GDM1 (cell line): ENCODE measurements at places on chromosomes 11 and 22.

DNA sequence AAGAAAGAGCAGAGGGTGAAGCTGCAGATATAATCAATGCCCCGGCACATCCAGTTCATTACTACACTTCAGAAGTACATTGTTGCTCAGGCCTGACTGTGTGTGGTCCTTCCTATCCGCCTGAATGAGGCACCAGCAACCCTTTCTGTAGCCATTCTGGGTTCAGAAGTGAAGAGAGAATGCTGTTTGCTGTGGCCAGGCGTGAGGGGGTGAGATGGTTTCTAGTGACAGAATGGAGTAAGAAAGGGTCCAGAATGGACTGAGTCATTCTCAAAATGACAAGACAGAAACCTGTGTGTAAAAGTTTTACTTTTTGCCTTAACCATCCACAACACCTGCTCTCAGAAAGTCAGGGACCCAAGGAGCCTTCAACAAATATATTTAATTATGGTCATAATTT lies 334.8 kb downstream of the GUCY1A2 start:
- no peak for DNase-seq

- no peak for DNase-seq
Measured at GRCh38 chr11:124446916-124447315, 1.4 kb upstream of the OR8B8 start.

DNA sequence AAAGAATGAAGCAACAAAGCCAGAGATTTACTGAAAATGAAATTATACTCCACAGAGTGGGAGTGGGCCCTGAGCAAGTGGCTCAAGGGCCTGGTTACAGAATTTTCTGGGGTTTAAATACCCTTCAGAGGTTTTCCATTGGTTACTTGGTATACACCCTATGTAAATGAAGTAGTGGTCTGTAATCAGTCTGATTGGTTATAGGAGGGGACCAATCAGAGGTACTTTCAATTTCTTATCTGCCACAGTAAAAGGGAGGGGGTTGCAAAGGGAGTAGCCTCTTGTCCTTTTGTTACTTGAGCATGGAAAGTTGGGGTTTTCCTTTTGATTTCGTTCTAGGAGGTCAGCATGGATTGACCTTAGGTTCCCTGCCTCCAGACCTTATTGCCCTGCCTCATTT lies 63.5 kb downstream of the ATM start:
- no peak for DNase-seq

- DNase-seq, result no peak
Measured at GRCh38 chr22:23121424-23121823, 20.4 kb downstream of the RSPH14 start.

DNA sequence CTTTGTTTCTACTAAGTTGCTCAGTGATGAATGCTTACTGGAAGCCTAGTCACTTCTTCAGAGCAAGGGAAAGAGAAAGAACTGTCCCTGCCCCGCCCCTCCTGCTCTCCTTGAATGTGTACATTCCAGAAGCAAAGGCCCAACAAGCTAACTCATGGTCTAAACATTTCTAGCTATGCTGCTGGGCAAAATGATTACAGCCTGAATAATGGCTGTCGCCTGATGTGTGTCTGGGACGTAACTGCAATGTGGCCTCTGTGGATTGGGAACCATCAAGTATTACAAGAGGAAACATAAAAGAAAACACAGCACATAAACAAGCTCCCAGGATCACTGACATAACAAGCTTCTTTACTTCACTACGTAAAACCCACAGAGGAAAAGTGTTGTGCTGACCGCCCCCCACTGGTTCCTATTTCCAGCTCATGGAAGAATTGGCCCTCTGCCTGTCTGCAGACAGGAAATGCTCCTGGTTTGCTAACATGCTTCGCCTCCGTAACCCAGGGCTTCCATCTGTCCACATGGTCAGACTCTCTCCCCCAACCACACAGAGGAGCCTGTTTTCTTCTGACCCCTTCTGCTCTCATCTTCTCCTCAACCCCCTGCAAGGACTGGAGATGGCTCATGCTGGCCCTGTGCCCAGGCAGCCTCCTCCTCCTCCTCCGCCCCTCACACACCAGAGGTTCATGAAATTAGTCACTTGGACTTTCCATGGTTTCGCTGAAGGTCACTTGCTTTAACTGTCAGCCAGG lies 187.2 kb downstream of the MAML2 start:
- no peak for DNase-seq

- DNase-seq, result no peak
Measured at GRCh38 chr22:30573594-30574094, 821 bp downstream of the GAL3ST1 start.

DNA sequence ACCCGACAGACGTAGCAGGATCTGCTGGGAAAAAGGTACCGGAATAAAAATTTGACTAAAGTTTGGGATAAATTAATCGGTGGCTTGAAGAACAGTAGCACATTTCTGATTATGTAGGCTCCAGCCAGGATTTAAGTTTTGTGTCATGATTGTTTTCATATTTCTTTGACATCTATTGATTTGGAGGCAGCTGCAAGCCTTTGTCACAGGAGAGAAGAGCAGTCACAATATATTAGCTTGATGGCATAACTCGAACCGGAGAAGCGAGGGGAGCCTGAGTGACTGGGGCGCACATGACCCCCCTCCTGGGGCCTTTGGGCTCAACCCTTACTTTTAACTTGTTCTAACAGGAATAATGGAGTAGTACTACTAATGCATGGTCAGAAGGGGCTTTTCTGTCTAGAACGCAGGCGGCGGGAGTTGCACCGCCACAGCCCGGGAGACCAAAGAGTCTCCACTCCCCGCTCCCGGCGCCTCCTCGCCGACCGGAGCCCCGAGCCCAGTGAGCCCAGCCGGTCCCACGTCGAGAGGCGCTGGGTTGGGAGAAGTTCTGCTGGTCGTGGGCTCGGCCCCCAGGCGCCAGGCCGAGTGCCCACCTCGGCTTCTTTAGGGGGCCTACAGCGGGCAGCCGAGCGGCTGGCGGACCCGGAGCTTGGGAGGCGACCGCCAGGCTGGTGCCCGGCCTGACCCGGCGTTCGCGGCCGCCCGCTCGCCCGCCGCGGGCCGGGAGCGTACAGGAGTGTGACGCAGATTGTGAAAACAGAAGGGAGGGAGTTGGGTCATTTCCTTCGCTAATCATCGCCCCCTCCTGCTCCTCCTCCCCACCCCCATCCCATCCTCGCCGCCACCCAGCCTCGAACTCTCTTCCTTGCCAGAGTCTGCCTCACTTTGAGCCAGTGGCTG lies 15.7 kb upstream of the PAX6 start:
- DNase-seq, result no peak

DNA sequence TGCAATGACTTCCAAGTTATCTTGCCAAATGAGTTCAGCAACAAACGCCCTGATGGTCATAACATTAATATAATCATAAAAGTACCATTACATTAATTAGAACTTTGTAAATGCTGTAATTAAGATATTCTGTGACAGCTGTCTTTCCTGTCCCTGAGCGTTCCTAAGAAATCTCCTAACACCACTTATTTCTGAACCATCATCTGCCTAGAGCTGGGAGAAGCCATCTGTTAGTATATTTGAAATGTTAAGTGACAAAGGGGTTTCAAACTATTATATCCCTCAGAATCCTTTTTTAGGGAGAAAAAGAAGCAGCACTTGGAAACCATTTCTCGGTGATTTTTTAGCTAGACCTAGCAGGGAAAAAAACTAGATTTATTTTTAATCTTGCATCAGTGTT lies 657.5 kb downstream of the FAM181B start:
- DNase-seq, result no peak
